Inflammatory macrophage treated with lipopolysaccharide for 1 hour (primary cell): ENCODE measurements at places on chromosomes 1 and 21.

DNA sequence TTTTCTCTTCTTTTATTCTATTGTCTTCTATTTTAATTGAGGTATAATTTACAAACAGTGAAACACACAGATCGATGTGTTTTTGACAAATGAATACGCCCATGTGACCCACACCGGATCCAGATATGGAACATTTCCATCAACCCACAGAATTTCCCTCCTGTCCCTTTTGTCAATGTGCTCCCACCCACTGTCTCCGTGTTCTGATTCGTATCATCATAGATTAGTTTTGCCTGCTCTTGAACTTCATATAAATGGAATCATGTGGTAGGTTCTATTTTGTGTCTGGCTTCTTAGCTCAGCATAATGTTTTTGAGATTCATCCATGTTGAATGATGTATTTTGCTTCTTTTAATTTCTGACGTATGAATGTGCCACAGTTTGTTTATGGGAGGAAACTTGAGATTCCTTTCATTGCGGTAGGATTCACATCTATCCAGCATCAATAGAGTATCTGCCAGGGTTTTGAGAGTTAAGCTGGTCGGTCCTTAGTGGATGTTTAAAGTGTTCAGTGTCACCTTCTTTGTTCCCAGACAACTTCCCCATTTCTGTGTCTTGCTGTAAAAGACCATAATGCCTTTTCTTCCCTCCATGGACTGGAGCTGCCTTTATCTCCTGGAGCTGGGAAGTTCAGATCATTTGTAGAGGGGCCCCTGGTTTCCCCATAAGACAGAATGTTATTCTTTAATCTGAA, 14.7 kb downstream of the NAV1 start:
- no peak for DNase-seq

- DNase-seq: no peak
Observed at GRCh38 chr1:61051719-61052394, 30.5 kb upstream of the NFIA start.

GRCh38 chr1:245842106-245842505, 665.0 kb downstream of the SMYD3 start:
- DNase-seq: no peak

DNA sequence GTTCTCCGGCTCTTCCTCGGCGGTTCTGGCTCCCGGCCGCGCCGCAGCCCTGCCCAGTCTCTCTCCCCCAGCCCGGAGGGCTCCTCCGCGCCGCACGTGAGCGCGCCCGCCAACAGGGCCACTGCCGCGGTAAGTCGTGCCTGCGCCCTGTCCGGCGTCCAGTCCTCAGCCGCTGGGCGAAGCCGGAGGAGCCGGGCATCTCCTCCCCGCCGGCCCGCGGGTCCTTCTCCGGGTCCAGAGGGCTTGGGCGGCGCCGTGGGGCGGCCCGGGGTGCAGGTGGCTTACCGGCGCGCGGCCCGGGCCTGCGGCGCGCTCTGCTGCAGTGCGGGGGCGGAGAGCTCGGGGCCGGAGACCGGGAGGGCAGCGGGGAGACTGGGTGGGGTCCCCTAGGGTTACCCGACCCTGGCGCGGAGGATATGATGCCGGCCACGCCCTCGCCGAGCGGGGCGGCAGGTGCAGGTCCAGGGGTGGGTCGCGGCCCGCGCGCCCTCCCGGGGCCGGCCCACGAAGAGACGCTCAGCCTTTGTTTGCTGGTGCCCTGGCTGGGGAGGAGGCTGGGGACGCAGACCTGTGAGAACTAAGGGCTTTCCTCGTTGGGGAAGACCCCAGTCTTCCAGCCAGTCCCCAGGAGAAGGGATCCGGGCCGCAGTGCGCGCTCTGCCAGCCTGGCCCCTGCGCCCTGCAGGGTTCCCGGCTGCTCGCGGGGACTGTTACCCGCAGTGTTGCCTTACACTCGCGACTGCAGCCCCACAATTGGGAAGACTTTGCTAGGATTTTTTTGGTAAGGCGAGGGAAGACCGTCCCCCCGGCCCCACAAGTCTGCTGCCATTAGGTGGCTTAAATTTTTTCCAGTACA, at the start of gene DOP1B:
Gene DOP1B, plus strand, starts transcription at position 10 of the 856 bp plus-strand sequence. CDS start 7,910 bp downstream, outside the sequence.
- DNase-seq: no peak

DNA sequence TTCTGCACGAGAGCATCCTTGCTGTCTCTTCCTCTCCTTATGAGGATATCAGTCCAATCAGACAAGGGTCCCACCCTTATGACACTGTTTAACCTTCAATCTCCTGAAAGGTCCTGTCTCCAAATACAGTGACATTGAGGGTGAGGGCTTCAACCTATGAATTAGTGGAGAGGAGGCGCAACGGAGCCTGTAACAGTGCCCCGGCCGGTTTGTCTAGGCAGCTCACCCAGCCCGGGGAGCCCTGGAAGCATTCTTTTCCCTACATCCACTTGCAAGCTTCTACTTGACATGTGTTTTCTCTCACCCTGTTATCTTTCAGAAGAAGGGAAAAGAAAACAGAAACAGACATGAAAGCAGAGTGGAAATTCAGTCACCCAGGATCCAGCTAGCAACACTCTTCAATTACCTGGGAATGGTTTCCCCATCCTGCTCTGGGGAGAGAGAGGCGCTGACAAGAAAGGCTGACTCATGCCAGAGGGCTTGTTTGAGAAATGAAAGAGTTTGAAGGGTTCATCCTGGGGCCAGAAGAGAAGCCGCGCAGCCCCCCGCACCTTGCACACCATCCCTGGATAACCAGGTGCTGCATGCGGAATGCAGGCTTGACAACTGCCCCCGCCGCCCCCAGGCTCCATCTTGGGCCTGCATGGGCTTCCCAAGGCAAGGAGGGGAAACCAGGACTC, 394.9 kb downstream of the NPHP4 start:
- no peak for DNase-seq

DNA sequence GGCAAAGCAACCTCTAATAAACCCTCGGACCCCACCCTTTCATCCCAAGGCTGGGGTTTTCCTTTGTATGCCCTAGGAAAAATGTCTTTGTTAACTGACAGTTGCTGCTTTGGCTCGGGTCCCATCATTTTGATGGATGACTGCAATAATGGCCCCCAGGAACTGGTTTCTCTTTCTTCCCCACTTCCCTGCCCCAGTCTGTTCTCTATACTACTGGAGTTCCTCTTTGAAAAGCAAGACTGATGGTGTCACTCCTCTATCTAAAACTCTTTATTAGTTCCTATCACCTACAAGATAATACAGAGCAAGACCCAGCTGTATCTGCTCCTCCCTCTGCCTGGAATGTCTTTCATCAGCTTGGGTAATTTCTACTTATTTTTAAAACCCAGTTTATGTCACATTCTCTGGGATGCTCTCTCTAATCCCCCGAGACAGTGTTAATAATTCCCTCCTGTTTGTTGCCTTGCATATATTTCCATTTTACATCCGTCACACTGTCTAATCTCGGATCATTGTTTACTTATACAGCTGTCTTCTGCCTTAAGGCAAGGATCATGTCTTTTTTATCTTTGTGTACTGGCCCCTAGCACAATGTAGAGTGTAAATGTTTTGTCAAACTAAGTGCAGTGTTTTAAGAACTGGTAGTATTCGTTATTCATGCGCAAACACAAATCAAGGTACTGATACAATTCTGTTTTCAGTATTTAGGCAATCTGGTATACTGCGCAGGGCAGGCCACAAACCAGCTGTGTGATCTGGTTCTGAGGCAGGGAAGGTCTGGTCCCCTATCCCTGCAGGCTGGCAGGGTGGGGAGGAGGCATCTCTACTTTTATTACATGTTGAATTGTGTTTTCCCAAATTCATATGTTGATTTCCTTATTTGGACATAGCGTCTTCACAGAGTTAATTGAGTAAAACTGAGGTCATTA, 16.1 kb downstream of the SLAMF1 start:
- peak; percentile 32 for DNase-seq

GRCh38 chr1:164443836-164444235, 115.1 kb upstream of the PBX1 start:
- DNase-seq: no peak

DNA sequence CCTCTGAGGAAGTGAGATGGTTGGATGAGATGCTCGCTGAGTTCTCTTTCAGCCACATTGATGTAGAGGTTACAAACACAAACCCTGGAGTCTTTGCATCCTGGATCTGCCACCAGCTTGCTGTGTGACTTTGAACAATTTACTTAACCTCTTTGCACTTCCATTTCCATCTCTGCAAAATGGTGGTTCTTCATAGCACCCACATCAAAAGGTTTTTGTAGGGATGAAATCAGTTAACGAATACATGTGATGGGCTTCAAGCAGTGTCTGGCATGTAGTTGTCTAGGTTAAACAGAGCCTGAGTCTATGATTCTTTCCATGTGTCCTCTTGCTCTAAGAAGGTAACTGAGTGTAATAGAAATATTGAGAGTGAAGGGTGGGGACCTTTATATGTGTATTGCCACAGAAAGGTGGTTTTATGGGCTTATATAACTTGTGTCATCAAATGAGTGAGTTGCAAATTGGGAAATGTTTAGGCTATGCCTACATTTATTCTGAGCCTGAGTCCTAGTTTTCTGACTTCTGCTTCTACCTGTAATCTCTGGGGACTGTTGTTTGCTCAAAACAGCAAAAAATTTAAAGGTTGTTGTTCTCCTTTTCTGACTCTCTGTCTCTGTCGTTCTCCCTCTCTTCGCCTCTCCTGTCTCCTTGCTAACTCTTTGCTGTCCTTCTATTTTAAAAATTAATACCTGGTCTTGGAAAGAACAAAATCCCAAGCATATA, 27.3 kb upstream of the LRRN2 start:
- no peak for DNase-seq

GRCh38 chr1:228547464-228547792, 60.2 kb downstream of the RNF187 start:
- no peak for DNase-seq

- DNase-seq: peak; percentile 10
Observed at GRCh38 chr21:36423771-36424433, 38.7 kb downstream of the CHAF1B start.

DNA sequence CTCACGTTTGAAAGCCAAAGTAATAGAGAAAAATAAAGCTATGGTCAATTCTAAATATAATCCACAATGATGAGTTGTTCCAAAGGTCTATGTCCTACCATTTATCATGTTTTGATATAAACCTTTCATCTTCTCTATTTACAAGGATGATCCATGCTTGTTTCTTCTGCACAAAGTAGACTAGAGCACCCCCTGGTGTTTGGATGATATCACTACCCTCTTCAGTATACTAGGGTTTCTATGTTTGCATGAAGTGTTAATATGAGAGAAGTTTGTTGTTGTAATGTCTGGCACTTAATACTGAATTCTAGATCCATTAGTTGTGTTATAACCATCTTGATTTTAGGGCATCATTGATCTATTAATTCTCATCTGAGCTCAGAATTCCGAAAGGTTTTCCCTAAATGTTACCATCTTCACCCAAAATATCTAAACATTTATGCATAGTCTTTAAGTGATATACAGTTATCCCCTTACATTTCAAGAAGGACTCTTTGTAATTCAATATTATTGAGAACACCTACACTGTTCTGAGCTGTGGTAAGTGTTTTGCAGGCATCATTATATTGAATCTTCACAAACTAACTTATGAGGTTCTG, 21.1 kb downstream of the CLDN8 start:
- DNase-seq: peak; percentile 37

DNA sequence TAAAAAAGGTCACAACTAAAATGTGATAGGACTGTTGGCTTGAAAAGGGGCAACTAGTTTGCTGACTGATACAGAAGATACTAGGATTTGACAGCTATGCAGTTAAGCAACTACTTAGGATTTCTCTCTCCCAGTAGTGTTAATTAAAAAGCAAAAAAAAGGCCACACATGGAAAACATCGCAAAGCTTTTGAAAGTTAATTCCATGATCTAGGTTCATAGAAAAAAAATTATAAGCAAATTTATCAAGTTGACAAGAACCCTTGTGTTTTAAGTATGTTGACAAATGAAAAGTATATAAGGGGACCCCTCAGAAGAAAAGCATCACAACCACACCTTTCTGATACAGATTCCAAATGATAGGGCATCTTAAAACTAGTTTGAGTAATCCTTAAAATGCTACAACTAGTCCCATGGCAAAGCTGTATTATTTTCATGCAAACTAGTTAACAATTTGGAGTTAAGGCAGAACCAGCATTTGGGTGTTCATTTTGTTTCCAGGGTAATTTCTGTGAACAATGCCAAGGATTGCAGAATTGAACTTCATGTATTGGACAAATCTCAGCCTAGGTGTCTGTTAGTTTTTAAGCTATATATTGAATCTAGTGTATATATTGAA, 4.1 kb downstream of the PNRC2 start:
- no peak for DNase-seq

- DNase-seq: no peak
Observed at GRCh38 chr1:197017558-197018146, 40.3 kb downstream of the CFHR5 start.

GRCh38 chr1:234838182-234838581, 228.2 kb upstream of the IRF2BP2 start:
- no peak for DNase-seq

DNA sequence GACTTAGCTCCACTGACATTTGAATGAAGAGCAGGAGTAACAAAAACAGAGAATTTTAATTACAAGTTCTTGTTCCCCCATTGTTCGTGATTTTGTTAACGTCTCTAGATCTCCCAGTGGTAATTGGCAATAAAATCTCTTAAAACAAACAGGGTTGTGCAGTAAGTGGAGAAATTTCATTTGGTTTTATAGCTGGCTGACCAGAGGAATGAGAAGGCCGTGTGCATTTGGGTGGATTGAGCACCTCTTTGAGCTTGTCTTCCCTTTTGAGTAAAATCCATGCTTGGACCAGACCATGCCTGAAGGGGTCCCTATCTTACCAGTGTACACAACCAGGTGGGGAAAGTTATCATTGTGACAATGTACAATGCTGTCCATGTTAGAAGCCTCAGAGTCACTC, 137.8 kb downstream of the HIVEP3 start:
- DNase-seq: no peak

- no peak for DNase-seq
Observed at GRCh38 chr1:195604287-195604686, 1004.0 kb downstream of the KCNT2 start.

- no peak for DNase-seq
Observed at GRCh38 chr1:56715156-56715555, 70.0 kb downstream of the PRKAA2 start.

DNA sequence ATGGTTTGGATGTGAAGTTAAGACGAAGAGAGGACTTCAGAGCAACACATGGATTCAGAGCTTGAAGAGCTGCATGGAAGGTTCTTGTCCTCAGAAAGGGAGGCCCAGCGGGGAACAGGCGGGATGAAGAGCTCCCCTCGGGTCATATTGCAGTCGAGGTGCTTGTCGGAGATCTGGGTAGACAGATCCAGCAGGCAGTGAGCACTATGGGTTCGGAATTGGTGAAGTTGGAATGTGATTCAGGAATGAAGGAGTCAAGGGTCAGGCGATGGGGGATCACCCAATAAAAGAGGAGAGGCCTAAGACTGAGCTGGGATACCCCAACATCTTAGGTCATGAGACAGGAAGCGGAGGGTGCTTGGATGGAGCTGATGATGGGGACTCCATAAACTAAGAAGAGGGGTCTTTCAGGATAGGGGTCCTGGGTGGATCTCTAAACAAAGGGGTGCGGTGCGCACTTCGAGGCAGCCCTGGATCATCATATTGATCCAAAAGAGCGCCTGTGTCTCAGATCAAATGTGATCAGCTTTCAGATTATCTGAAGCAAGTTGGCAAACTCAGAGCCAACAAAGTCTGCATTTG, 176.3 kb upstream of the VAMP3 start:
- no peak for DNase-seq

GRCh38 chr1:33001282-33001681, 35.4 kb downstream of the AK2 start:
- DNase-seq: no peak

- no peak for DNase-seq
Observed at GRCh38 chr1:3258386-3259003, 189.5 kb downstream of the PRDM16 start.

- DNase-seq: no peak
Observed at GRCh38 chr1:192497214-192497794, 78.3 kb upstream of the RGS1 start.

GRCh38 chr1:193270996-193271395, 84.6 kb upstream of the B3GALT2 start:
- no peak for DNase-seq
